KBM-7 (cell line): ENCODE measurements at places on chromosomes 3 and 15.
A peak's percentile ranks its signal among the peaks of the same experiment; 100 is the strongest.

- peak; percentile 69 for DNase-seq
Observed at GRCh38 chr3:71859123-71859519, 74.2 kb upstream of the PROK2 start.

DNA sequence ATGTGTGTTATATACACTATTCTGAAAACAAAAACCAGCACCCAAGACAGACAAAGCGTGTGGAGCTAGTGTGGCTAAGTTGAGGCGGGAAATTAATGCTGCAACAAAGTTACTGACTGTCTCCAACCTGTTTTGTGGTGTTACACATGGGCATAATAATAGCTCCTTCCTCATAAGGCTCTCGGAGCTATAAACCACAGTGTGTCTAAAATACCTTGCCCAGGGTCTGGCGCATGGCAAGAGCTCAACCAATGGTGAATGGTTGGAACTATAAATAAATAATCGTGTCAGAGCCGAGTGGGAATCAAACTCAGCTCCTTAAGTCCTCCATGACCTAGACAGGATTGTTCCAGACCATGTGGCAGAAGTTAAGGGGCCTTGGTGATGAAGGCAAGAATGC is 35.9 kb upstream of the TFRC start:
- DNase-seq: peak; percentile 83

- DNase-seq: no peak
Observed at GRCh38 chr15:48579945-48580671, 65.4 kb downstream of the FBN1 start.

GRCh38 chr3:127887321-127887720 is 27.7 kb upstream of the KBTBD12 start:
- DNase-seq: no peak

DNA sequence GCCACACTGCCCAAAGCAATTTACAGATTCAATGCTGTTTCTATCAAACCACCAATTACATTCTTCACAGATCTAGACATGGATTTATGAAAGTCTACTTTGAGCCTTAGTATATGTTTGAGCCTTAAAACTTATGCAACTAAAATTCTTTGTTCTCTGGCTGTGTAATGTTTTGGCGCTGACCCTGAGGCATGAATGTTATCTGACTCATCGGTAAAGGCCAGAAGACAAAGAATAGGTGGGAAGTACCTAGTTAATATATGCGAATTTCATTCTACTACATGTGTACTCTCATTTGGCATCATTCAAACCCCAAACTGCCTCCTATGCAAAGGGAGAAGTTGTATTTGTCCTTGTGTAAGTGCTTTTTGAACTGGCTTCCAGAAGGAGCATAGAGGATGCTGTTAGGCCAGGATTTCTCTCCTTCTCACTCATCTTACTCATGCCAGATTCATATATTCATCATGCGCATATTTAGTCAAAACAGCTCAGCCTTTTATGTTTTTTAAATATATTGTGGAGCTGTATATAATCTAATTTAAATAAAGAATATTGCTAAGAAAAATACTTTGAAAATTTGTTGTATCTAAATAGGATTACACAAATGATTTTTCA is 204.2 kb downstream of the NFKBIZ start:
- no peak for DNase-seq

DNA sequence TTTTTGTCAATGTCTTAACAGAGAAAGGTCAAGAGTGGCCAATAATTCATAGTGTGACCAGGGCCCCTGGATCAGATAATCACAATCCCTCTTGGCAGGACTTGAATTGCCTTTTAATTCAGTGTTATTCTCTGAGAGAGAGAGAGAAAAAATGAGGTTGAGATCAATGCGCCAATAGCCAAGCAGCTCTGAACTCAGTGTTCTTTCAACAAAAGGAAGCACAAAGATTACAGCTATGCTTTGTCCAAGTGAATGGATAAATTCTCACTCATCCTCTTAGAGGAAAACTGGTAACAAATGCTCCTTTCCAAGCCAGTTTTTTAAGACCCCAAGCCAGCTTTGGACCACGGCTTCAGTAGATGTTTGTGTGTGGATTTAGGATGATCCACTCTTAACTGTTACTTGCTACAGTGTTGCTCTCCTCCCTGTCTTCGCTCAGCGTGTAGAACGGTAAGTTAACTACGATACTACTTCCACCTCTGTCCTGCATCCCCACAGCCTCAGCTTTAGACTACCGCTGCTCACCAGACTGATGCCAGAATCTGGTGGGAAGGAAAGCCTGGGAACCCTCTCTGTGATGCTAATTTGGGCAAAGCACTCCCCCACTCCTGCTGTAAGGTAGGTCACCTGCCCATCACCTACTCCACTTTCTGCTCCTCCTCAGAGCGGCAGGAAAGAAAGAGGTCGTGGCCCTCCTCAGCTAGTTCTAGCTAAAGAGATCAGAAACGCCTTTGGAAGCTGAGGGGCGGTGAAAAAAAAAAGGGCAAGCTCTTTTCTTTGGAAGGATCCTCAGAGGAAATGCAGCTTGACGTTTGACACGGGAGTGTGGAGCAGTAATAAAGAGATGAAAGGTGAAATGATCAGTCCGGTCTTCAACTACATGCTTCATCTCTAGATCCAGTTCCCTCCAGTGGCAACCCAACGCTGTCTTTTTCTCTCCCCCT is 46.8 kb upstream of the LPP start:
- no peak for DNase-seq

GRCh38 chr15:77027697-77028450 is 32.9 kb downstream of the PSTPIP1 start:
- DNase-seq: no peak

DNA sequence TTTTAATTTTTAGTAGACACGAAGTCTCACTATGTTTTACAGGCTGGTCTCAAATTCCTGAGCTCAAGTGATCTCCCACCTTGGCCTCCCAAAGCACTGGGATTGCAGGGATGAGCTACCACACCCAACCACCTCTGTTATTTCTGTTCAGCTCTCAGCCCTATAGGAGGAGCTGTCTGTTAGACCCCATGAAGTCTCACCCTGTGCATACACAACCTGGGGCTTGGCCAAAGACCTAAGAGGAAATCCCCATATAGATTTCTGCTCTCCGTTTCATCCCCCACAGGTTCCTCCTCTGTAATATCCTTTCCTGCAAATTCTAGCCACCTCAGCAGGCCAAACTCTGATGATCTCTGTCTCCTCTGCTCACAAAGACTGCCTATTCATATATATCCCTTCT is 56.6 kb upstream of the CTDSPL2 start:
- DNase-seq: peak; percentile 39

DNA sequence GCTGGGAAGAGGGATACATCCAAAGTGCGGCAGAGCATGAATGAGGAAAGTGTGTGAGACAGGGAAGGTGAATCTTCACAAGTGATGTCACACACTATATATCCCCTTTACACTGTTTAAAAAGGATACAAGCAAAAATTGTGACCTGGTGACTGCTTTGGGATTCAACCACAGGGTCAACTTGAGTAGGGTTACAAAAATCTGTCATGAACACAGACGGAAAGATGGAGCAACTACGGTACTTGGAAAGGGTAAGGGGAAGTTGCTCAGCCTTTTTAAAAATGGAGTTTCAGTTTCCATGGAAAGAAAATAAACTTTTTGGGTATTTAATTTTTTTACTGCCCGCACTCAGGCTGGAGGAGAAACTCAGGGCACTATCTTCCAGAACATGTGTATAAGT is 60.3 kb downstream of the B3GNT5 start:
- no peak for DNase-seq

- no peak for DNase-seq
Observed at GRCh38 chr3:2615080-2615479, 495.1 kb downstream of the IL5RA start.

DNA sequence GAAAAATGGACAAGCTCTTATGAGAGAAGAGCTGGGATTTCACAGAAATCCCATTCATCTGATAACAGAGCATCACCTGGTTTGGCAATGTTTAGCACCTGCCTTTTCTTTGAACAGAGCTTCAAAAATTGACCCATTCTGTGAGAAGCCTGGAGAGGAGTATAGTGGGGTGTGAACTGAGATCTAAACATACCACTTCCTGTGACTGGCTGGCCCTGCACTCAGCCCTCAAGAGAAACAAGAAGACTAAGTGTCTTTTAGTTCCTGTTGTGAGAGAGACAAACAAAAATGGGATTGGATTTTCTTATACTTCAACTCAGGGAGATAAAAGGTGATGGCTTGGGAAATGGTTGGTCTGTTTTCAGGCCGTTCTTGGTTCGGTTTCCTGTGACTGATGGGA is 1060.2 kb downstream of the ROBO1 start:
- DNase-seq: no peak

- DNase-seq: no peak
Observed at GRCh38 chr3:169379496-169380090, 283.9 kb downstream of the MECOM start.

- DNase-seq: peak; percentile 26
Observed at GRCh38 chr3:9704347-9705322, 1.0 kb downstream of the CPNE9 start.

DNA sequence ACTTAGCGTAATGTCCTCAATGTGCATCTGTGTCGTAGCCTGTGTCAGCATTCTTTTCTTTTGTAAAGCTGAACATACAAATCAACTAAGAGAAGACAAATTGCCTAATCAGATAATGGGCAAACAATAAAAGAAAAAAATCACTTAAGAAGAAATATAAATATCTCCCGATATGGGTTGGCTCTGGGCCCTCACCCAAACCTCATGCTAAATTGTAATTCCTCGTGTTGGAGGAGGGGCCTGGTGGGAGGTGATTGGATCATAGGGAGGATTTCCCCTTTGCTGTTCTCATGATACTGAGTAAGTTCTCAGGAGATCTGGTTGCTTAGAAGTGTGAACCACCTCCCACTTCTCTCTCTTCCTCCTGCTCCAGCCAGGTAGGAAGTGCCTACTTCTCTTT is 285.0 kb upstream of the LYSMD4 start:
- no peak for DNase-seq

DNA sequence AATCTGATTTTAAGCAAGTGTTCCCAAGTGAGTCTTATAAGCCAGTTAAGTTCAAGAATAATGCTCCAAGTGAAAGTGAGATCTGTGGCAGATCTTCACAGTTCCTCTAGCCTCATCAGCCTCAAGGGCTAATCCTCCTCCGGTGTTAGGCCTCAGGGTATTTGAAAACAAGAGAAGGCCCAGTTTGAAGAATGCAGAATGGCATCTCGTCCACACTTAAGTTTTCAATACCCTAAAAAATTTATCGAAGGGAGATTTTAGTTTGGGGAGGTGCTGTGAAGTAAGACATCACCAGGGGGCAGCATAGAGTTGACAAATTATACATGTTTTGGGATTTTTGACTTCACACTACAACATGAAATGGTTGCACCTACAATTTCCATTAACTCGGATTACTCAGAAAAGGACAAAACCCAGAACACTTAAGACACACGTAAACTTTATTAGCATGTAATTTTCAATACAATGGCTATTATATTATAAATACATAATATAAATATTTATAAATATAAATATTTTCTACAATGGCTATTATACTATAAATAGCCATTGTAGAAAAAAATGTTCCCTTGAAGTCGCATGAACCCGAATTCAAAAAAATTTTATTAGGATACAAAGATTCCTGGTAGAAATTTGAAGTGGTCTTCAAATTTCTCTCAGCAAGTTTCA is 2.3 kb upstream of the TMEM266 start:
- DNase-seq: peak; percentile 91

- DNase-seq: no peak
Observed at GRCh38 chr15:83290236-83290635, 5.8 kb upstream of the BNC1 start.

DNA sequence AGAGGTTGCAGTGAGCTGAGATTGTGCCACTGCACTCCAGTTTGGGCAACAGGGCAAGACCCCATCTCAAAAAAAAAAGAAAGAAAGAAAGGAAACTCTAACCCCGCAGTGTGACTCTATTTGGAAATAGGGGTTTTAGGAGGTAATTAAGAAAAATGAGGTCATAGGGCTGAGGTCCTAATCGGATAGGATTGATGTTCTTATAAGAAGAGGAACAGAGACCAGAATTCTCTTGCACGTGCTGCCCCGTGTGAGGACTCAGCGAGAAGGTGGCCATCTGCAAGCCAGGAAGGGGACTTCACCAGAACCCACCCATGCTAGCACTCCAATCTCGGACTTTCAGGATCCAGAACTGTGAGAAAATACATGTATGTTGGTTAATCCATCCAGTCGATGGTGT is 25.8 kb downstream of the KLHL6 start:
- no peak for DNase-seq

GRCh38 chr3:182393151-182393550 is 400.2 kb upstream of the ATP11B start:
- DNase-seq: no peak

DNA sequence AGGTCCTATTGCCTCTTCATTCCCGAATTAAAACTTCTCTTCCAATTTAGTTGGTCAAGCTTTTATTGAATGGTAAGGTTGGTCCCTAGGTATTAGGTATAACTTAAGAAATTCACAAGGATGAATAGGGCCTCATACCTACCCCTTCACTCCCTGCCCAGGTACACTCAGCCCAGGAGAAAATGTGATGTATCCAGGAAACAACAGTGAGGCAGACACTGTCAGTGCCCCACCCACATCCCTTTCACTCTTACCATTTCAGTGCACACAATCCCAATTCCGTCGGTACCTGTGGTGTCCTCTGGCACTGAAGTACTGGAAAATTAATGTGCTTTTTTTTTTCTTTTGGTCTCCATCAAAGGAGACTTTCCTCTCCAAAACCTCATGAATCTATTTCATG is 10.5 kb upstream of the C3orf49 start:
- no peak for DNase-seq

DNA sequence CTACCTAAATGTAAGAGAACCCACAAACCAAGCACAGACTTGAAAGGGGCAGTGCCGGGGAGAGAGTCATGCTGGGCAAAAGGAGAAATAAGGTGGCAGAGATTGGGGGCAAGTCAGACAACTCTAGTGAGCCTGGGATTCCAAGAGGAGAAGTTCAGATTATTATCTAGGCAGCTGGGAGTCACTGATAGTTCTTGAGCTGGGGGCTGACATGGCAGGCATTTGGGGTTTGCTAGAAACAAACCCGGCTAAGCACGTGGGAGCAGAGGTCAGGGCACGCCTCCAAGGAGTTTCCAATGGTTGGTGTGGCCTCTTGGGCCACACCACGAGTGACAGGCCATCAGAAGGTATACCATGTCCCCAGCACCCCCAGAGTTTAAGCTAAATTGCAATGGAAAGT is 27.6 kb downstream of the SLC6A6 start:
- DNase-seq: no peak

GRCh38 chr3:138347960-138348753 is at the start of gene MRAS:
Gene MRAS (plus strand): TSS chr3:138348579. CDS start chr3:138372884, 24,305 bp downstream.
- DNase-seq: peak; percentile 54

GRCh38 chr15:100168787-100169186 is 173.0 kb downstream of the ADAMTS17 start:
- no peak for DNase-seq

- peak; percentile 70 for DNase-seq
Observed at GRCh38 chr3:11060500-11061251, 68.1 kb downstream of the SLC6A1 start.

- DNase-seq: no peak
Observed at GRCh38 chr3:112685420-112685819, 44.5 kb upstream of the CCDC80 start.
